ENCODE measurements at places on chromosomes 7 and 10.
A peak's percentile ranks its signal among the peaks of the same experiment; 100 is the strongest.

GRCh38 chr10:132939957-132940790 lies 2.2 kb downstream of the CFAP46 start:
- peak; percentile 60 for DNase-seq

GRCh38 chr7:133702078-133702477 lies 425.1 kb upstream of the LRGUK start:
- DNase-seq, result no peak

- no peak for DNase-seq
Observed at GRCh38 chr10:97974526-97975525, 55.6 kb downstream of the CRTAC1 start.

GRCh38 chr10:5779730-5780129 lies 33.5 kb downstream of the GDI2 start:
- no peak for DNase-seq

- no peak for DNase-seq
Observed at GRCh38 chr10:126402721-126403695, 14.7 kb upstream of the ADAM12 start.

- DNase-seq, result no peak
Observed at GRCh38 chr7:88042157-88042556, 108.1 kb downstream of the ADAM22 start.

GRCh38 chr7:8162181-8162580 lies 99.8 kb downstream of the ICA1 start:
- DNase-seq, result no peak

GRCh38 chr10:45578384-45578971 lies 94.1 kb downstream of the ZFAND4 start:
- no peak for DNase-seq

DNA sequence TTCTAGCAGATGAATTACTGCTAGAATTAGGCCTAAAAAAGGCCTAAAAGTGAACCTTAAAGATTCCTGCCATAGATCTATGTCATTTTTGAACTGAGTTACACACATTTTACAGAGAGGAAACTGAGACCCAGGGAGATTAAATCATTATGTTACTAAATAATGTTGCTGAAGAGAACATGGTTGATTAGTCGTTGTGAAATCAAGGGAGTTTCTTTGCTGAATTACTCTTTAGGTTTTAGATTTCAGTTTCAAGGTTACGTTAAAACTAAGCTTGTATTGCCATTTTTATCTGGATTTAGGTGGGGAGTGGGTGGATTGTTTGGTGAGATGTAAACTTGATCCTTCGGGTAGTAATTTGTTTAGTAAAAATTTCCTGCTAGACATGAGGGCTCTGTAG lies 21.3 kb downstream of the CDK14 start:
- no peak for DNase-seq

- DNase-seq, result no peak
Observed at GRCh38 chr7:92612501-92612900, 22.3 kb upstream of the FAM133B start.

DNA sequence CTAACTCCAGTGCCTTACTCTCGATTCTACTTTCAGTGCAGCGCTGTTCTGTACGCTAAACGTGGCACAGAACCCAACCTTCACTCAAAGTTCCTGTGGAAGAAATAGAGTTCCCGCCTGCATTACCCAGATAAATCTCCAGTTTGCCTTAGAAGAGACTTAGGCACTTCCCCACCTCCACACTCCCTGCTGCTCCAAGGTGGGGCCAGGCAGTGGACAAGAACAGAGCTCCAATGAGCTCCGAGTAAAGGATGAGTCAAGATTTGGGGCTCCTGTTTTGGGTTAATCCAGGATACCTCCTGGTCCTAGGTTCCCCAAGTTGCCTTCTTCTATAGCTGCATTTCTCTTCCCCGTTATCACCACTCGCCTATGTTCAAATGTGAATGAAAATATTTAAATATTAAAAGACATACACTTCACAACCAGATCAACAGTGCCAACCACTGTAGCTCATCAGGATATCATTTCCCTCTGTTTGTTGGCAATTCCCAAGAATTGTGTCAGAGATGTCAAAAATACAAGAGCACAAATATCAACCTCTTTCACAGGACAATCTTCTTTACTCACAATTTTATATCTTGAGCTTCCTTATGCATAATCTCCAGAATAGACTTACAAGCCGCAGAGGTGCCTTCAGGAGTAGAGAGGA lies 48.0 kb downstream of the MALSU1 start:
- no peak for DNase-seq

DNA sequence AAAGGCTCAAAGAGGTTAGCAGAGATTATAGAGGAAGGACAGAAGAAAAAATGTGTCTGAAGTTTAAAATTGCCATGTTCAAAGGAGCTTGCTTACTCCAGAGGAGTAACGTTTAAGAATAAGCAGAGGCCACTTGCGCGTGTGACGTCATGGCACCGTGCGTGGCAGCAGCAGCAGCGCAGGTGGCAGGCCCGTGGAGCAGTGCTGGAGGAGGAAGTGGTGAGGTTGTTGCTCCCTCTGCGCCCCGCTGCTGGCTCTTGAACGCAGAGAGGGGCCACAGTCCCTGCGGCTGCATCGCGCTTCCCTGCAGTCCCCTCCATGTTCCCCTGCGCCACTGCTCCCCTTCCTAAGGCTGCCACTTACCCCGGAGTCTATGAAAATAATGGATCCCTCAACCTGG lies 37.5 kb downstream of the GDI2 start:
- DNase-seq, result no peak

GRCh38 chr7:117682681-117683385 lies 190.4 kb downstream of the CTTNBP2 start:
- DNase-seq, result peak; percentile 32

All from A549 (cell line).